ENCODE measurements at places on chromosomes 7 and 10.

DNA sequence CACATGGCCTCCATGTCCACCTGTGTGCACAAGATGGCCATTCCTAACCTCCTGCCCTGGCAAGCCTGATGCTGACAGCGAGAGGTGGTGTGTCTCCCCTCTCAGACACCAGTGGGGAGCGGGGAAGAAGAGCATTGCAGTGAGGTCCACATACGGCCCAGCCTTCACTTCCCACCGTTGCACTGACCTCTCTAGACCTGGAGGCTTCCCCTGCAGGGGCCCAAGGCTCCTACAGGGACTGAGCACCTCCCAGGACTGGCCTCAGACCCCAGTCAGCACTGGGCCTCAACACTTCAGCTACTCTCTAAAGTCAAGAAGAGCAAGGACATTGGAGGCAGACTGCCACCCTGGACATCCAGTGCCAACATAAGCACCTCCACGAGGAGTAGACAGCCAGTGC is 15.9 kb downstream of the STK32C start:
- no peak for DNase-seq

DNA sequence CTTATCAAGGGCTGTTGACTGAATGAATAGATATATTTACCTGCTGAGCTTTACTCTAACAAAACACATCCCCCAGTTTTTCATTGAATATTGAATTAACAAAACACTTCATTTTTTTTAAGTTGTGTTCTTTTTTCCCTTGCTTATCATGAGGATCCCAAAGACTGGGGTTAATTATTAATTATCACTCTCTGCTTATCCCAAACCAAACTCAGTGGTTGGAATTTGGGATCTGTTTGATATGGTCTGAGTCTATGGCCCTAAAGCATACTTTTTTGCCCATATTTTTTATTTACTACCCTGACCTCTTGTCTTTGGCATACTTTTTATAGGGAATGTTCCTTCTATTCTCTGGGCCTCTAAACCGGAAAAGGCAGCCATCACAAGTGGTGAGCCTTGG is 697.1 kb upstream of the GALNT17 start:
- no peak for DNase-seq

GRCh38 chr7:101555269-101555920 is 73.7 kb downstream of the MYL10 start:
- DNase-seq: no peak

- DNase-seq: peak; percentile 36
Observed at GRCh38 chr7:31734456-31734855, 47.4 kb downstream of the PPP1R17 start.

- no peak for DNase-seq
Observed at GRCh38 chr7:45061806-45062425, 26.9 kb downstream of the NACAD start.

- DNase-seq: peak; percentile 88
Observed at GRCh38 chr10:58326967-58327381, 7.8 kb upstream of the UBE2D1 start.

DNA sequence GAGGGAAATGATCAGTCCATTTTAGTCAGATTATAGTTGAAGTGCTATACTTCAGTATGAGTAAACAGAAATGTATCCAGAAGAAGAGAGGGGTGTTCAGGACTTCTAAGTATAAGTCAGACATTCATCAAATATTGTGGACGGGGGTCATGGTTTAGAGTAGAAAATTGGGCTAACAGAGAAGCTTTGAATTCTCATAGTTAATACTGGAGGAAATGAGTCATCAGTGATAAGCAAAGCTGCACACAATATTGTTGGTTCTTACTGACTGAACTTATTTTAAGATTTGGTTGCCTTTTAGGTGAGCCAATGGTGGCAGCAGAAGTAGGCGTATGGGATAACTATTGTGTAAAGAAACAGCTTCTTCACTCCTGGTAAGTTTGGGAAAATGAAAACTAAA is 1.7 kb upstream of the SUMF2 start:
- no peak for DNase-seq

- no peak for DNase-seq
Observed at GRCh38 chr10:79056361-79056735, 12.4 kb upstream of the ZMIZ1 start.

DNA sequence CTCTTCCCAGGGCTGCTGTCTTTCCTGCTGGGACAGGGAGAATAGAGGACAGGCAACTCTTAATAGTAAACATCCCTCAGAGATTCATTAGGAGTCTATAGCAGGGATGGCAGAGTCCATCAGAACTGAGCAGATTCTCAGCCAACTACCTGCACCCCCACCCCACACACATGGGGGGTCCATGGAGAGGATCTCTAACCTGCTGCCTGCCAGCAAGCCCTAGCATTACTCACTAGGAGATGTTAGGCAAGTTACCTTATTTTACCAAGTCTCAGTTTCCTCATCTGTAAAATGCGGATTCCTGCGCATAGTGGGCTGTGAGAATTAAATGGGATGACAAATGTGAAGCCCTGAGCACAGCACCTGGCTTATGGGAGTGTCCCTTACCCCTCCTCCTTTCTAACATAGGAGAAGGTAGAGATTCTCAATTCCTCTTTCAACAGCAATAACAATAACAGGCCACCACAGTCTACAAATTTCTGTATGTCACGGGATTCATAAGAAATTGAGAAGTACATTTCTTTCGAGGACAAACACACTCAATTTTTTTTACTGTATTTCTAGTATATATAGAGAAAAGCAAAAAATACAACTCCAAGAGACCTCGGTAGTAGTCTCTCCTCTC is 23.8 kb upstream of the WDR11 start:
- no peak for DNase-seq

GRCh38 chr10:9244864-9245263 is 1190.4 kb downstream of the GATA3 start:
- DNase-seq: no peak

- peak; percentile 13 for DNase-seq
Observed at GRCh38 chr7:130421684-130422083, 19.1 kb downstream of the CEP41 start.

GRCh38 chr7:2999078-2999500 is 44.6 kb downstream of the CARD11 start:
- no peak for DNase-seq

DNA sequence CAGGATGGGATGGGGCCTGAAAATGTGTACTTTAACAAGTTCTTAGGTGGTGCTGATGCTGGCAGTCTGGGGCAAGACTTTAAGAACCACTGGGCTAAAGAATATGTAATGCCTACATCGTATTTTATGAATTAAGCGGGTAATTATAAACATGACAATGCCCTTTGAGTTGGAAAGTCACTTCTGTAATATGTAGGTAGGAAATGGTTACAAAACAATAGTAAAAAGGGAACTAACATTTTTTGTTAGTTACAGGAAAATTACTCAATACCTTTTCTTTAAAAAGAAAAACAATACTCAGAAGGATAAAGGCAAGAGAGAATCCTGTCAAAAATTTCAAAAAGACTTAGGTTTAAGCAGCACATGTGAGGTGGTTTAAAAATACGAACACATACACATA is 48.3 kb upstream of the STEAP4 start:
- no peak for DNase-seq

- peak; percentile 87 for DNase-seq
Observed at GRCh38 chr7:101402081-101402779, 39.6 kb downstream of the COL26A1 start.

GRCh38 chr10:78544423-78545090 is 510.9 kb downstream of the RPS24 start:
- no peak for DNase-seq

DNA sequence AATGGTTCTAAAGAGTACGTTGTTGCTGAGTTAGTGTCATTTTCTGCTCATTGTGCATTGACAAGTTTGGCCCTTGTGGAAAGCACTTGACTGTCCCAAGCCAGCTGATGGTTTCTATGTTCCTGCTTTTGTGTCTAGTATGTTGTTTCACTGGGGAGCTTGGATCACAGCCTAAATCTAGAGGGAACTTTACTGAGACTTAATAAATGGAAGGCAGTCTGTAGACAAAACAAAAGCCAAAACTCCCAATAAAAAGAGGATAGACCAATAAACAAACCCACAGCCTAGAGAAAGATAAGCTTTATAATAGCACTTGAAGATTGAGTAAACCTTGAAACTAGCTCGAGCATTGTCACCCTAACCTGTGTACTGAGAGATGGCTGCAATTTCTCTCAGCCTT is 196.8 kb downstream of the ADRA2A start:
- no peak for DNase-seq

DNA sequence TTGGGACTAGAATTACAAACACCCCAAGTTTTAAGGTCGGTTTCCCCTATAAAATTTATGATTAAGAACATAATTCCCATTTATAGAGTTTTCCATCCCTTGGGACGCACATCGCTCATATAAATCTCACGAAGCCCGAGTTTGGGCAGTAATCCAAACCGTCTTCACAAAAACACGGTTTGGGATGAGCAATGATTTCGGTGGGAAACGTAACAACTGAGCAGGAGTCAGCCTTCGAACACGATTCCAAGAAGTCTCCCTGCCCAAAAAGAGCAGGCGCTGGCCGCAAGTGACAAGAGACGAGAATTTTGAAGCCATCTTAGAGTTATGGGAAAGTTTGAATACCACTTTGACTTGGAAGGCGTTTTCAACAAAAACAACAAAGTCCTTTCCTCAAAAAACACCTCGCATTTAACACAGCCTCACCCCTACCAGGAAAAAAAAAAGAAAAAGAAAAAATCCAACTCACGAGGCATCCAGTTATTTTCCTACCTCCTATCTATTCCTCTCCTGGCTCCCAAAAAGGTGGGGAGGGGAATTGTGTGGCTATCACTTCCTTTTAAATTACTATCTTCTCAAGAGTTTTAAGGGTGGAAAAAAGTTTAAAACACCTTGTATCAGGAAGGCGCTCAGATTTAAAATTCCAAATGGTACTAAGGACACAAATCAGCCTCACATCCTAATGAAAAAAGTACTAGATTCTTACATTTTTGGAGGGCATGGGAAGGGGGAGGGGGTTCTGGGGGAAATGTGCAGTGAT is 1.6 kb downstream of the SEPHS1 start:
- DNase-seq: peak; percentile 53

DNA sequence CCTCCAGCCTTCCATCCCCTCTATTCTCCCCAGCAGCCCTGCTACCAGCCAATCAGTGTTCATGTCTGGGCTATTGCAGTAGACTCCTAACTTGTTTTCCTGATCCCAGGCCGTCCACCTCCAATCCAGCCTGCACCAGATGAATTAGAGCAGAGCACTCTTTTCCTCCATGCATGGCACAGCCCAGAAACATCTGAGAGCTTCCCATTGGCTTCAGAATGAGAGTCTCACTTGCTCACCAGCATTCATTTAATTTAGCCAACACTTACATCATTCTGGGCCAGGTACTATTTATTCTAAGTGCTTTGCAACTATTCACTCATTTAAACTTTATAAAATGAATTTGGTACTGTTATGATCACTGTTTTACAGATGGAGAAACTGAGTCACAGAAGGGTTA is 51.4 kb upstream of the DUSP5 start:
- no peak for DNase-seq

DNA sequence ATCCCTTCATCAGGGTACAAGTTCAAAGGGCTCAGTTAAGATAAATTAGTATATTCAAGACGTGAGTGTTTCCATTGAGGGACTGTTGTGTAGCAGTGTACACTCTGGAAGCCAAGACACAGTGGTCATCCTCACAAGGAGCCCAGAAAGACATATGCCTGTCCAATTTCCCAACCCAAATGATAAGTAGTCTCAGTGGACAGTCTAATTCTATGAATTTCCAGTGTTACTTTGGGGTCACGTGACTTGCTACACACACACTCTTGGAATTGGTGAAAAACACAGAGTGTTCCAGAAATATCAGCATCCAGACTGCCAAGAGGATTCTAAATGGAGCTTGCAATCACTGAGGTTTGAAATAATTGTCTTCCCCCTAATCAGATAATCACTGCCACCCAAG is 365.1 kb downstream of the WDR11 start:
- DNase-seq: no peak

GRCh38 chr7:42400211-42400772 is 163.3 kb upstream of the GLI3 start:
- no peak for DNase-seq

GRCh38 chr7:120215654-120216053 is 57.3 kb upstream of the KCND2 start:
- DNase-seq: no peak

DNA sequence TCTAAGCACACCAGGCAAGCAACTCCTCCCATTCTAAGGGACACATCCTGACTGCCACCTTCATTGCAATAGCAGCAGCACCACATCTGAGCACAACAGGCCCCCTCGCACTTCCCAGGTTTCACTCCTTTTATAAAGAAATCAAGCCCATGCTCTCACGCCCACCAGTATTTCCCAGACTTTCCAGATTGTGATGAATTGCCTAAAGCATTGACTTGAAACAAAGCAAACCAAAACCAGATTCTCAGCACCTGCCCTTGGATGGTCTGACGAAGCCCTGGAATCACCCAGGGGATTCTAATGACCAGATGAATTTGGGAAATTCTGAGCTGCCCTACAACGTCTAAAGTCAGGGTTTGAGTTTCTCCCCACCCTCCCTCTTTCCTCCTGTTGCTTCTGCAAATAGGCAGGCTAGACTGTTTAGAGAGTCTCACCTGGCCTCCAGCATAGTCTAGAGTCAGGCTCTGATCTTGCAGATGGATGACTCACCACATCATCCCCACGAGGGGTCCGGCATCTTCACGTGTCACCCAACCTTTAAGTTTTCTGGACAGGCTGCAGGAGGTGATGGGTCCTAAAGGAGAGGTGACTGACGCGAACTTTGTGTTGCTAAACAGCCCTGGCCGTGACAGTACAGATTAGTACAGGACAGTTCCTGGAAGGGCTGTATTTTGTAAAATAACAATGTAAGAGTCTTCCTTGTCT is 198.0 kb downstream of the SKIDA1 start:
- no peak for DNase-seq

- DNase-seq: no peak
Observed at GRCh38 chr10:49254556-49255318, 44.2 kb upstream of the C10orf71 start.

GRCh38 chr10:48976196-48976595 is 36.6 kb upstream of the LRRC18 start:
- DNase-seq: peak; percentile 31

- DNase-seq: no peak
Observed at GRCh38 chr10:60878224-60878623, 65.8 kb downstream of the RHOBTB1 start.

GRCh38 chr7:7146837-7147236 is 35.5 kb upstream of the C1GALT1 start:
- no peak for DNase-seq

GRCh38 chr7:139613971-139614411 is 90.5 kb downstream of the CLEC2L start:
- DNase-seq: no peak

DNA sequence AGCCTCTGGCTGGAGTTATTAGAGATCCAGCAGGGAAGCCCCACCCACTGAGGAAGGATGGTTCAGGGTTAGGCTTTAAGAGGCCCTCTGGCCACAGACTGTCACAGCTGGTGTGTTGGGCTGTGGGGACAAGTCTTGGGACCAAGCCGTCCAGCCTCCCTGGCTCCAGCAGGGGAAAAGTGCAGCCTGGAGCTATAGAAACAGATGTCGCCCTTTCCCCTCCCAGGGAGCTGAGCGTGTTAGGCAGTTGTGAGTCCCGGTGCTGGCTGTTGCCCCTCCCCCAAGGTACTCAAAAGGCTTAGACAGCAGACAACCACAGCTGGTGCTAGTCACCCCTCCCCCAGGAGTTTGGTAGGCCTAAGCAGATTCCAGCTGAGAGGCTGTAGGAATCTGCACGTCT is 143.4 kb downstream of the TMEM168 start:
- DNase-seq: no peak

All from AG08395 (cell line).